ENCODE measurements at places on chromosomes 1 and 21. TPM values are rescaled to one million over a fixed set of nuclear protein-coding genes. Genes with fewer than 3 reads are reported as not detected.

ZMYND12 gene
- under 0.01 TPM for total RNA-seq

KRTAP12-4 gene
- total RNA-seq, result not detected

PTGS2 gene
- total RNA-seq, result 1.0 TPM

DDR2 gene
- 40.2 TPM for total RNA-seq

FLG2 gene
- total RNA-seq, result not detected

CD160 gene
- total RNA-seq, result under 0.01 TPM

HMCN1 gene
- 16.7 TPM for total RNA-seq

ACOT11 gene
- 4.7 TPM for total RNA-seq

PEX14 gene
- 7.3 TPM for total RNA-seq

MRAP gene
- 2.6 TPM for total RNA-seq

PLEKHA6 gene
- total RNA-seq, result 1.0 TPM

SPATA45 gene
- 1.6 TPM for total RNA-seq

SLC45A1 gene
- under 0.01 TPM for total RNA-seq

F13B gene
- total RNA-seq, result not detected

GJA9 gene
- total RNA-seq, result not detected

SAMSN1 gene
- total RNA-seq, result 3.1 TPM

ABCA4 gene
- 2.1 TPM for total RNA-seq

ELF3 gene
- not detected for total RNA-seq

CAP1 gene
- 79.3 TPM for total RNA-seq

SPRR1B gene
- not detected for total RNA-seq

RGS5 gene
- total RNA-seq, result 7.8 TPM

PTPN22 gene
- total RNA-seq, result 1.0 TPM

SPRR3 gene
- total RNA-seq, result not detected

PTPRF gene
- 10.4 TPM for total RNA-seq

DNAI4 gene
- total RNA-seq, result 12.5 TPM

IVL gene
- not detected for total RNA-seq

RGSL1 gene
- total RNA-seq, result not detected

BCAR3 gene
- total RNA-seq, result 14.6 TPM

CD1E gene
- total RNA-seq, result 0.52 TPM

CGN gene
- total RNA-seq, result 0.52 TPM

MMP23B gene
- 17.2 TPM for total RNA-seq

GBP7 gene
- total RNA-seq, result not detected

ZSCAN20 gene
- total RNA-seq, result 6.8 TPM
